ENCODE measurements at places on chromosomes 1 and 21.

GRCh38 chr1:63991685-63992084 is 211.7 kb upstream of the UBE2U start:
- DNase-seq = no peak

- DNase-seq = peak; percentile 35
These were observed at the start of gene IL10RB for GRCh38 chr21:33266050-33266788. Gene IL10RB, plus strand, starts transcription at chr21:33266367. Its CDS starts 99 bp downstream, at chr21:33266466.

- DNase-seq = no peak
These were observed 106.3 kb upstream of the TRABD2B start for GRCh38 chr1:48103495-48103894.

DNA sequence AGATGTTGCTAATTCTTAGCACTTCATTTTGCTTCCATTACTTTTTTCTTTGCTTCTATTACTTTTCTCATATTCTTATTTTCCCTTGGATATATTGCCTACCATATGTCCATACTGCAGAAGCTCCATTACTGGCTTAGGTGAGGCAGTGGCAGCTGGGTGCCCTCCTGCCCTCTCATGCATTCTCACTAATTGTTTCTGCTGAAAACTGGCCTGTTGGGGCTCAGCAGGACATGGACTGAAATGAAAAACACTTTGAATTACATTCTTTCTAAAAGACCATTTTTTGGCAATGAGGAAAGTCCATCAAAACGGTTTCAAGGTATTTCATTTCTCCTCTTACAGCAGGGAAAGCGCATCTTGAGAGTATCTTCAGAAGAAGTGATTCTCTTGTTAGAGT is 122.9 kb downstream of the MAST2 start:
- DNase-seq = no peak

DNA sequence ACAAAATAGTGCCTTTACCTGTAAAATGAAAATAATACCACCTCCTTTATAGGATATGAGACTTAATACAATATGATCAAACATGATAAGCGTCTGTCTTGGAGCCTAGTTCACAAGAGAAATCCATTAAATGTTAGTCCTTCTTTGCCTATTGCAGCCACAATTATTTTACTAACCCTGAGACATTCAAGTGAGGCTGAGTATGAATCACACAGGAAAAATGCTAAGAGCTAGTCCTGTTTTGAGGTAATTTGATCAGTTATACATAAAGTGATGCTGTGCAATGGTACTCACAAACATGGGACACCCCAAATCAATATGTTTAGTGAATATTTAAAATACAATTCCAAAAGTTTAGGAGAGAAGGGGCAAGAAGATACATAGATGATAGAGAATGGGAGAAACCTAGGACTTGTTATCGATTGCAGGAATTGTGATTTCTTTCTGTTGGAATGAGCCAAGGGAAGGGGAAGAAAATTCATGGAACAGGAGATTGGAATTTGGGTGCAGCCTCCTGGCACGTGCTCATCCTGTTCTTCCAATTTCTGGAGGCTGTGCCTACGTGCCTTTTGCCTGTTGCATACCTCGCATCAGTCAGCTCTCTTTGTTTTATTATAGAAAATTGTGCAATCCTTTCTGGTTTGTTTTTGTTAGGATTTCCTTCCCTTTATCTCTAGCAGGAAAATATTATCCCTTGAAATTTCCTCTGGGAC is 39.9 kb upstream of the BACH1 start:
- no peak for DNase-seq

DNA sequence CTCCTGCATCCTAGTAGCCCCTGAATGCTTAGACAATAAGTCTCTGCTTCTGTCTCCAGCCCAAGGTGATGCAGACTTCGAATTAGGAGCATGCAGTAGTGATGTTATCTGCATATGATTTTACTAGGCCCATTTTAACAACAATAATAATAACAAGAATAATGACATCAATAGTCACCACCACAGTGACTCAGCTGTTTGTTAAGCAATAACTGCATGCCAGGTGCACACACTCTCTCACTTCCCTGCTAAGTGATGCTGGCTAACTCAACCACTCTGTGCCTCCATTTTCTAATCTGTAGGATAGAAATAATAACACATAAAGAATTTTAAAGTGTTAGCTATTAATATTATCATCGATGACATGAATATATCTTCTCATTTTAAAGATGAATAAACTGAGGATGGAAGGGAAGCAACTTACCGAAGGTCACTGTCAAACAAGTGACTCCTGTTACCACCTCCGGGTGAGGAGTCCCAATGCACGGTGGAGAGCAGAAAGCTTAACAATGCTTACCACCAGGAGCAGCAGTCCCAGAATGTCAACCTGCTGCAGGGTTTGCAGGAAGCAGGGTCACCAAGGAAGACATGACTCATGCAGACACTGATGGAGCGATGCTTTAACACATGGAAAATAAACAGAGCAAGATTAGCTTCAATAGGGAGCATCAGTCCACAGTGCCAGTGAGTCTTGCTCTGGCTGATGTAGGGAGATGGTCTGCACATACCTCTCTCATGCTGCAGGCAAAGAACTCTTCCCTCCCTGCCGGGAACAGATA is 290.2 kb downstream of the SPATA17 start:
- DNase-seq = no peak

GRCh38 chr1:226304291-226304955 is 4.5 kb downstream of the LIN9 start:
- no peak for DNase-seq
